Spleen (tissue), 13 donors: ENCODE measurements at places on chromosomes 7 and 10. TPM values are rescaled to one million over a fixed set of nuclear protein-coding genes. Genes with fewer than 3 reads are reported as not detected.

The ASCC1 gene
- 22.0 TPM for polyA plus RNA-seq

- no peaks in the 10 kb centered on the region for H3K27me3 ChIP-seq
- no peak for DNase-seq
- H3K27ac ChIP-seq = no peak overlapping the region
Observed at GRCh38 chr7:116298055-116298454, 87.7 kb downstream of the TES start.

The UNC5B gene
- polyA plus RNA-seq = 1.7 TPM

GRCh38 chr10:3631701-3632330 is 153.2 kb downstream of the KLF6 start:
- DNase-seq = no peak
- H3K27me3 ChIP-seq = no peaks in the 10 kb centered on the region
- H3K4me1 ChIP-seq = no peaks in the 10 kb centered on the region
- no peaks in the 10 kb centered on the region for H3K36me3 ChIP-seq

- no peaks in the 10 kb centered on the region for H3K27me3 ChIP-seq
- H3K4me3 ChIP-seq = no peak overlapping the region
- H3K4me1 ChIP-seq = no peaks in the 10 kb centered on the region
- no peak for DNase-seq
- H3K27ac ChIP-seq = no peak overlapping the region
Observed at GRCh38 chr7:70935854-70936253, 196.1 kb upstream of the GALNT17 start.

DNA sequence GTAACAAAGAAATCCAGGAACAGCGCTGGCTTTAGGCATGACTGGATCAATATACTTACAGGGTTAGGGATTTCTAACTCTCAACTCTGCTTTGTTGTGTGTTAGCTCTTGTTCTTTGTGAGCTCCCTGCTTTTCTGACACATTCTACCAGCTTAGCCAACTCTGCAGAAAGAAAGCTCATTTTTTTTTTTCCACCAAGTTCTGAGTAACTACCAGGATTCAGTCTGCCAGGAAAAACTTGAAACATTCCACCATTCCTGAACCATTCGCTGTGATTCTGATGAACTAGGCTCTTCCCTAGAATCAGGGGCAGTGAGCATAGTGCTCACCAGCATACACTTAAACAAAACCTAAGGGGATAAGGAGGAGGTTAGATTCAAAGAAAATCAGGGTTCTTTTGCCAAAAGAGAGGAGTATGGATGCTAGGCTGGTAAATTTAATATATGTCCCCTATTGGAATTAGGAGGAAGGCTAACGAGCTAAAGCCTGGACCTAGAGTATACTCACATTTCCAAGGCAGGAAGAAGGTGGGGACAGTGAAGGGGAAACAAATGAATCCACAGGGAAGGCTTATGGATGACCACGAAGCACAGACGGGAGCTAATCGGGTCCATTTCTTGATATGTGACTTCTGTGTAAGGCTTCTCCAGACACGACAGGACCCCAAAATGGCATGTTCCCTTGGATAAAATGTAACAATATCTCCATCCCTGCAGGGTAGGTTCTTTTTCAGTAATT is 183.4 kb downstream of the PRKG1 start:
- no peak for DNase-seq
- no peaks in the 10 kb centered on the region for H3K4me1 ChIP-seq
- no peaks in the 10 kb centered on the region for H3K36me3 ChIP-seq
- no peak overlapping the region for H3K27ac ChIP-seq
- H3K4me3 ChIP-seq = no peak overlapping the region
